ENCODE measurements at places on chromosomes 7 and 10.

- DNase-seq = peak; percentile 52
These were observed 622 bp downstream of the WNT16 start for GRCh38 chr7:121329191-121330052.

- DNase-seq = no peak
These were observed 32.8 kb upstream of the TAS2R16 start for GRCh38 chr7:123028339-123028738.

DNA sequence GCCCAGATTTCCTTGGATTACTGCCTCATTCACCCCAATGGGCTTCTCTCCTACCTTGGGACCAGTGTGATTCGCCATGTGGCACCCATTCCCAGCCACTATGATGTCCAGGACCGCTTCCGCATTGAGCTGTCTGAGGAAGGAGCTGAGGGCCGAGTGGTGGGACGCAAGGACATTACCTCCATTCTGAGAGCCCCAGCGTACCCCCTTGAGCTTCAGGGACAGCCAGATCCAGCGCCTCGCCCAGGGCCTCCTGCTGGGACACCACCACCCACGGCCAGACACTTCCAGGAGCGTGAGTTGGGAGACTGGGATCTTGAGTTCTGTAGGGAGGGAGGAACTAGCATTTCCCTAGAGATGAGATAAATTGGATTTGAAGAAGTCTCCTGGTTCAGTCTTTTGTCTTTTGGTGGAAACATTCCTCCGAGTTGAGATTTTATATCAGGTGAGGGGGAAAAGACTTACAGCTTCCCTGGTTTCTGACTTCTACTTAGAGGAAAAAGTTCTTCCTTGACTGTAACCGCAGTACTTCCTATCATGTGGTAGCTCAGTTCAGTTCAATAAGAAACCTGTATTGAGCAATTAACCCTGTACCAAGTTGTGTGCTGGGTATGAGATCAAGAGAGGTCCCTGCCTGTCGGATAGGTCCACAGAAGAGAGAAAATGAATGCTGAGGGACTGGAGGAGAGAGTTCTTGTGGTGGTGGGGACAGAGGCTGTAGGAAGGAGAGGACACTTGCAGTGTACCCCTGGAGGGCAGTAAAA, 1.3 kb downstream of the MOSPD3 start:
- DNase-seq = no peak

DNA sequence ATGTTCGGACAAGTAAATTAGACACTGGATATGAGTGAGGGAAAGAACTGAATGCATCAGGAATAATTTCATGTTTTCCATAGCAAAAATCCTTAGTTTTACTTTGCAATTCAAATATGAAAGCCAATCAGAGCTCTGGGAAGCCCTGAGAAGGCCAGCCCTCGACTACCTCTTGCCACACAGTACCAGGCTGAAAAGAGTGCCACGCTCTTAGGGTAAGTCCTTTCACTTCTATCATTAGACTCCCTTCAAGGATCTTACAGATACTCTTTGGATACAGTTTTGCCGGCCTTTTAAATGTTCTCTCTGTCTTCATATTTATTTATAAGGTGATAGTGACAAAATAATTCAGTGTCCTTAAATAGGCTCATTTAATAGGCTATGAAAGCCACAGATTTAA, 1.9 kb downstream of the COBL start:
- no peak for DNase-seq

GRCh38 chr7:42939457-42940240, 7.5 kb downstream of the MRPL32 start:
- DNase-seq = peak; percentile 15

GRCh38 chr10:28200775-28201174, 102.1 kb downstream of the MPP7 start:
- DNase-seq = no peak

DNA sequence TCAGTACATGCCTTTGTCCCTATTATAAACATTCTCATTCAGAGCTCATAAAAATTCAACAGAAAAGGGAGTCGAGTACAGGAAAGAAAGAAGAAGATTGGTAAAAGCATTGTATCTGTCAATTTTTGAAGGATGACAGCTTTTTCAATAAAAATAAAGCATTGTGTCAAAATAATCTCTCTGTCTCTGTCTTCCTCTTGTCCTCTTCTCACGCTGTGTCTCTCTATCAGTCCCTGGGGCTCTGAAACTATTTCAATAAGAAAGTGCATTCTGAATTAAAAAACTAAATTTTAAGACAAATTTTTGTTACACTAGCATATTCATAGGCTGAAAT, 248.4 kb downstream of the TNS3 start:
- no peak for DNase-seq

- no peak for DNase-seq
These were observed 7.0 kb upstream of the CYP3A4 start for GRCh38 chr7:99791021-99791420.

DNA sequence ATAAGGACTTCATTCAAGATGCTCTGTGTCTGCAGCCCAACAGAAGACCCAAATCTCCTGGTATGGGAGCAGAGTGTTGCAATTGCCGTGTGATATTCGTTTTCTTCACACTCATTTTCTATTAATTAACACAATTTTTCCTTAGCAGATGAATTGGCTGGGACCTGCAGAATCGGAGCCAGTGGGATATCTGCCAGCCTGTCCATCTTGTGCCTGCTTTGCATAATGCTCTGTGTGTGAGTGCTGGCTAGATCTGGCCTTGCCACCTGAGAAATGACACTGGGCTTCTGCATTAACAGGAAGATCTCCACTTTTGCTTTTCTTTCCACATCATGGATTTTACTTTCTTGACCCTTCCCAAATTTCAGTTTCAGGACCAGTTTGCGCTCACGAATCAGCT, 70.4 kb upstream of the GPR158 start:
- DNase-seq = no peak

GRCh38 chr10:128861018-128861901, 605.8 kb upstream of the MGMT start:
- no peak for DNase-seq

GRCh38 chr7:101547916-101548661, 81.0 kb downstream of the MYL10 start:
- DNase-seq = no peak

DNA sequence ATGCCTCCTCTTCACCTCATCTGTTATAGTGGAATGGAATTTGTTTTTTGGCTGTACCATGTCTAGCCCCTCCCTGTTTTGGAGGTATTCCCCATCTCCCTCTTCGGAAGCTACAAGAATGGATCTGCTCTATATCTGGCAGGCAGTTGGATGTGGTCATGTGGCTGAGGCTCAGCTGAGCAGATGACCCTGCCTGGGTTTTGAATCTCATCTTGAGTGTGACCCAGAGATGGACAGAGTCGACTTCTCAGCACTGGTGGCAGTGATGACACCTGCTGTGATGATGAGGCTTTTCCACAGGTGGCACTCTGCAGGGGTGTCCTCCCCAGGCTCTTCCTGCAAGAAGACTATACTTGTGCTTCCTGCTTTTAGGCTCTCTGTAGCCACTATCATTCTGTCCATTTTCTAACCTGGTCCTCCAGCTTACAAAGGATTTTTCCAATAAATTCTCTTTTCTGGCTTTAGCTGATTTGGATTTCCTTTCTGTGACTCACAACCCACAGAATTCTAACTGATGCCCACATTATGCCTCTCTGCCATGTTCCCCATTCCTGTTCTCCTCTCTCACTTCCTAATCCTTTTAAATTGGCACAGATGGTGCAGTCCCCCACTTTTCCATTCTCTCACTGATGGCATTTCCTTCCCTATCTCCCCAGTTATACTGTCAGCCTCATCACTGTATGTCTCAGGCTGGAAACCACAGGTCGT, 7.5 kb upstream of the ARHGAP22 start:
- no peak for DNase-seq

DNA sequence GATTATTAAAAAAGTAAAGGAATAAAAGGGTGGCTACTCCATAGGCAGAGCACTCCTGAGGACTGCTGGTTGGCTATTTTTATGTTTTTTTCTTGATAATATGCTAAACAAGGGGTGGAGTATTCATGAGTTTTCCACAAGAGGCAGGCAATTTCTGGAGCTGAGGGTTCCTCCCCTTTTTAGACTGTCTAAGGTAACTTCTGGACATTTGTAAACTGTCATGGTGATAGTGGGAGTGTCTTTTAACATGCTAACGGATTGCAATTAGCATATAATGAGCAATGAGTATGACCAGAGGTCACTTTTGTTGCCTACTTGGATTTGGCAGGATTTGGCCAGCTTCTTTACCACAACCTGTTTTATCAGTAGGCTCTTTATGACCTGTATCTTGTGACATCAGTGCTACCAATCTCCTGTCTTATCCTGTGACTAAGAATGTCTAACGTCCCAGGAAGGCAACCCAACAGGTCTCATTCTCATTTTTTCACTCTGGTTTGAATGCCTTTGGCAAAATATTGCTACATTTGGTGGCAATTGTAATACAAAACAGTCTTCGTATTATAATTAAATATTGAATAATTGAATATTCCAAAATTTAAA, 587.8 kb upstream of the POM121L12 start:
- DNase-seq = no peak

DNA sequence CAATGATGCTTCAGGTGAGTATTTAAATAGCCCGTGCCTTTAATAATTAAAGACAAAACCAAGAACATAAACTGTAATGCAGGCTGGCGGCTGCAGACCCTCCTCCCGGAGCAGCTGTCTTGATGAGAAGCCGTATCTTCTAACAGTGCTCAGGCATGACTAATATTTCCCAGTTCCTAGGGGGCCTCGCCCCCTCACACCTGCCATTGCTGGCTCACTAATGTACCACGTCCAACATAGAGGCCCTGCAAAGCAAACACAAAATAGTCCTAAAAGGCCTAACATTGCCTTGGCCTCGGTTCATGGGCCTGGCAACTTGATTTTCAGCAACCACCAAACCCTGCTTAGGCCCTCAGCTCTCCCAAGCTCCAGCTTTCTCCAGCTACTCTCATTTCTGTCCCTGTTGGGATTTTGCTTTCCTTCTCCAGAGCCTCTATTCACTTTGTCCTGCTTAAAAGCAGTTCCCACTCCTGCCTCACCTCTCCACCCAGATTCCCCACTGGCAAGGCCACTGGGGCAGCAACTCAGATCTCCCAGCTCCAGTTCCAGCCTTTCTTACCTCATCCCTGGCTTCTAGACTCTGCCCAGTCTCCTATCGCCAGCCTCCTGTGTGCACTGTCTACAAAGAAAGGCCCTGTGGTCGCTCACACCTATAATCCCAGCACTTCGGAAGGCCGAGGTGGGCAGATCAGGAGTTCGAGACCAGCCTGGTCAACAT, 16.2 kb downstream of the SORBS1 start:
- DNase-seq = peak; percentile 10

DNA sequence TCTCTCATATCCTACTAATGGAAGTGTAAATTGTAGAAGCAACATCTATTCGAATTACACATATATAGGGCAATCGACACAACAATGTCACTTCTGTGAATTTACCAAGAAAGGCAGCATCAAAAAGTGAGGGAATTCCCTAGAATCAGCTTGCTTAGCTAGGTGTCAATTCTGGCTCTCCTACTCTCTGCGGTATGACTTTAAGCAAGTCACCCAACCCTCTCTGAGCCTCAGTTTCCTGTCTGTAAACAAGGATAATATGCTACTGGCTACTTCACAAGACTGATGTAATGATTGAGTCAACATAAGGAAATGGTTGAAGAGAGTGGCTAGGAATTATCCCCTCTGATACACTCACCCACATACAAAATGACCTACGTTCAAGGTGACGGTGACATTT, 19.4 kb downstream of the CCDC6 start:
- no peak for DNase-seq

DNA sequence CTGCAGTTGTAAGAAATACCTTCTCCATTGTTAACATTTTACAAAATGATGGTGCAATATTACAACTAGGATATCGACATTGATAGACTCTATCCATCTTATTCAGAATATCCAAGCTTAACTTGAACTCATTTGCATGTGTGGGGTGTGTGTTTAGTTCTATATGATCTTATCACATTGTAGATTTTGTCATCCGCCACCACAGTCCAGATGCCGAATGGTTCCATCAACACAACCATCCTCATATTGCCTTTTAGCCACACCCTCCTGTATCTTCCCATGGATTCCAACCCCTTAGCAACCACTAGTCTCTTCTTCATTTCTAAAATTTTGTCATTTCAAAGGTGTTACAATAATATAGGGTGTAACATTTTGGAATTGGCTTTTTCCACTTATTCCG, 452.9 kb upstream of the AKR1E2 start:
- no peak for DNase-seq

- DNase-seq = no peak
These were observed 70.3 kb upstream of the PIP4K2A start for GRCh38 chr10:22784668-22785067.

DNA sequence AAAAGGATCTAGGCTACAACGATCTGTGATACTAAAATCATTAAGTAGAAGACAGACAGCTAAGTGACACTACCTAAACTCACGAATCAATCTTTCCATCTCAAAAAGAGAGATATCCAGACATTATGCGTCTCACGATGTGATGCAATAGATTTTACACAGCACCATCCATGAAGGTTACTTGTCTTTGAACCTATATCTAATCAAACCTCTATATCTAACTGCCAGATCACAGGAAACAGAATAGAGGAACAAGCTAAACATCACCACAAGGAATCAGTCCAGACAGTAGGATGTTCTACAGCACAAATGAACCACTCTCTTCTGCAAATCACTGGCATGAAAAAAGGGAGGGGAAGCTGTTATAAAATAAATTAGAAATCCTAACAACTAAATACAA, 4.1 kb downstream of the RAPGEF5 start:
- DNase-seq = no peak

GRCh38 chr7:67653856-67654454, 657.3 kb downstream of the TYW1 start:
- DNase-seq = no peak

- no peak for DNase-seq
These were observed 77.0 kb upstream of the INHBA start for GRCh38 chr7:41779918-41780317.

- no peak for DNase-seq
These were observed 82.7 kb downstream of the GLRX3 start for GRCh38 chr10:130218936-130219335.

- no peak for DNase-seq
These were observed 33.7 kb downstream of the RAB11FIP2 start for GRCh38 chr10:118012952-118013525.

GRCh38 chr7:120700796-120701195, 157.1 kb downstream of the TSPAN12 start:
- no peak for DNase-seq

- peak; percentile 50 for DNase-seq
These were observed 1.0 kb downstream of the STX1A start for GRCh38 chr7:73718438-73718881.

- no peak for DNase-seq
These were observed 33.1 kb upstream of the MBL2 start for GRCh38 chr10:52805414-52806285.

- peak; percentile 19 for DNase-seq
These were observed 30.6 kb upstream of the GDI2 start for GRCh38 chr10:5843686-5844344.

DNA sequence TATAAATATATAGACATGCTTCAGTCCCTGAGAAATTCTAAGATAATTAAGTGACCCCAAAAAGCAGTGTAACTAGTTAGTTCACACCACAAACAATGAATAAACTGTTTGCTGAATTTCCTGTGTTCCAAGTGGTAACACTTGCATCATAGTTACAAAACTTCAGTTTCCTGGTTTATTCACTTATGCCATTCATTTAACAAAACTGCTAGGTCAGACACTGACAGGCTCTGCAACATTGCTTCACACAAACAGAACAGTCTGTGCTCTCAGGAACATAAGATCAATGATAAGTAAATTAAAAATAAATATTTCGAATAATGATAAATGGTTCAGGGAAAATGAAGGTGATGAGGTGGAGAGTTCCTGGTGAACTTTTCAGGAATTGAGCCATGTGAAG, 133.3 kb upstream of the NAMPT start:
- no peak for DNase-seq

- no peak for DNase-seq
These were observed 16.0 kb downstream of the TWIST1 start for GRCh38 chr7:19101472-19101871.

Data from stimulated activated CD4-positive, alpha-beta T cell treated with anti-CD3 and anti-CD28 coated beads, Interleukin-15, amount 100 ng/mL, for 24 hours (primary cell).